ENCODE measurements at places on chromosomes 7 and 10.

DNA sequence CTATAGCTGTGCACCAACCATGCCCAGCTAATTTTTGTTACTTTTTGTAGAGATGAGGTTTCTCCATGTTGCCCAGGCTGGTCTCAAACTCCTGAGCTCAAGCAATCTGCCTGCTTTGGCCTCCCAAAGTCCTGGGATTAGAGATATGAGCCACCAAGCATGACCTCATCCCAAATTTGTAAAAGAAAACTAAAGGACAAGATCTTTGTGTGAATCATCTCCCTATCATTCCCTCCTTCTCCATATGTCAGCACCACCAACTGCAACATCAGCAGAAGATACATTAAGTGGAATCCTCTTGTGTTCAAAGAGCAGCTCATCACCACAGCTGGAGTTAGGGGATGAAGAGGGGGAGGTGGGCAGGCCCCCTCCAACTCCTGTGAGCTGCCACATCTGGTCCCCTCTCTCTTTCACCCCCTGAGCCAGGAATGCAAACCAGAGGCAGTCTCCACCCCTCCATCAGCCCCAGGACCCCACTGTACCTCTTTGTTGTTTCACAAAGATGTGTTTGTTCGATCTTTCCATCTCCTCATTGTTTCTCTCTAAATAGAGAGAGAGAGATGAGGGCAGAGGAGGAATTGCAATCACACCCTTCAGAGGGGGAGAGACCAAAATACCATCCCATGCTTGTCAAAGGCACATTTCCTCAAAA lies 47.3 kb upstream of the PIP4K2A start:
- DNase-seq: no peak

DNA sequence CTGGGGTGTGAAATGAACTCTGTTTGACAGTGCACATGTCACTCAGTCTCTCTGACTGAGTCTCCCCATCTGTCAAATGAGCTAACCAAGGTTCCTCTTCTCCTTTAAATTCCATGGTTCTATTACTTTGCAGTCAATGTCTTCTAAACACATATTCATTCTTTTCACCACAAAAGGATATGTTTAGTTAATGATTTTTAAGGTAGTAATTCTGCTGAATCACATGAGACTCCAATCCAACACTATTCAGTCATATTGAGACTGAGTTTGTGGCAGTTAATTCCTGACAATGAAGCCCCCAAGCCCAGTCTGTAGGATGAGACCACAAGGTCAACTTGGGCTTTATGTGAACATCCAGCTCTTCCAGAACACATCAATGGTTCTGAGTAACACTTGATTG lies 85.3 kb downstream of the CALN1 start:
- DNase-seq: no peak

GRCh38 chr7:6423942-6424701 lies 23.6 kb downstream of the DAGLB start:
- DNase-seq: no peak

- no peak for DNase-seq
Measured at GRCh38 chr10:114303556-114303955, 64.5 kb downstream of the VWA2 start.

DNA sequence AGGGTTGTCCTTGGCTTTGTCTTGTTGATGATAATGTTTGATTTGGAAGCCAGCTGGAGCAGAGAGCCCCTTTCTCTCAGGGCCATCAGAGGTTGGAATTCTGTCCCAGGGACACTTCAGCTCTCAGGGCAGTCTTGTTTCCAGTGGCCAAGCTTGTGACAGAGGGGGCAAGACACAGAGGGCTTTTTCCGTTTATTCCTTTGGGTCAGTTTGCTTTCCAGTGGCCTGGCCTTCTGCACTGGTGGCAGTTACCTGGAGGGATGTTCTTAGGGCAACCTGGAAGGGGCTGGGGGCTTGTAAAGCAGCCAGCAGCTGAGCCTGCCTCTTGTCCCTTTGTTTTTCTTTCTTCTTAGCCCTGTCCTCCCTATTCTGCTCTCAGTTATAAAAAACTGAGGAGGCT lies 62.7 kb downstream of the MTURN start:
- no peak for DNase-seq

GRCh38 chr7:82360591-82361368 lies 82.8 kb downstream of the CACNA2D1 start:
- no peak for DNase-seq

GRCh38 chr10:839550-840205 lies 91.8 kb downstream of the LARP4B start:
- DNase-seq: no peak

- DNase-seq: no peak
Measured at GRCh38 chr7:51366930-51367613, 50.5 kb upstream of the COBL start.

DNA sequence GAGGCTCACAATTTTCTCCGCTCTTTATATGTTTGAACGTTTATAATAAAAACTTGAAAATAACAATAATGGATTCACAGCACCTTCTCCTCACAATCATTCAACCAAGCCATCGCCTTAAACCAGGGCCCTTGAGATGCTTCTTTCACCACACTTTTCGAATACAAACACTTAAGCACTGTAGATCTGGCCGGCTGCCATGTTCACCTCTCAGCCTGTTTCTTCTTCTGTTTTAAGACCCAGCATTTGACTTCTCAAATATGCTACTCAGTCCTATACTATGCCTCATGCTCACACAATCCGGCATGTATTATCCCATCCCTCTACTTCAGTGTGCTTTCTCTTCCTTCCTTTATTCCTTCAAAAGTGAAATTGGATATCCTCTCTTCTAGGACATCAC lies 280.6 kb downstream of the TFEC start:
- no peak for DNase-seq
